ENCODE measurements at places on chromosomes 3 and 15.

DNA sequence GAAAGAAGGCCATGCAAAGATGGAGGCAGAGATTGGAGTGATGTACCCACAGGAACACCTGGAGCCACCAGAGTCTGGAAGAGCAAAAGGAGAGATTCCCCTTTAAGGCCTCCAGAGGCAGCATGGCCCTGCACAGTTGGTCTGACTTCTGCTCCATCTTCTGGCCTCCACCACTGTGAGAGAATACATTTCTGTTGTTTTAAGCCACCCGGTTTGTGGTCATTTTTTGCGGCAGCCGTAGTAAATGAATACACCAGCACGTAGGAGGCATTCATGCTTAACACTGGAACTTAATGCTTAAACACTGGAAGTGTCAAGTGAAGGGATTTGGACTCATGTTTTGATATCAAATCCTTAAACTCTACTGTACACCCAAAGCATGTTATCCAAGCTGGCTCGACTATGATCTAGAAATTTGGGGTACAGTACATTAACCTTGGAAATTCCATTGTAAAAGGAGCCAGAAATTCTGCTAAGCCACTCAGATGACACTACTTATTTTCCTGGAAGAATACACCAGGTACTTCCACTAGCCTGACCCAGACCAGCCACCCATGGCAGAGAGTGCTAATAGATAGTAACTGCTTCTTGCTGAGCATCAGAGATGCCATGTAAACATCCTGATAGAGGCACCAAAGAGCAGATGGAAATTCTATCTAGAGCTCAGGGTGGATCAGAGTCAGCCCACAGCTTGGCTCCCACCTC, 190.9 kb downstream of the ADAMTS9 start:
- DNase-seq, result no peak

DNA sequence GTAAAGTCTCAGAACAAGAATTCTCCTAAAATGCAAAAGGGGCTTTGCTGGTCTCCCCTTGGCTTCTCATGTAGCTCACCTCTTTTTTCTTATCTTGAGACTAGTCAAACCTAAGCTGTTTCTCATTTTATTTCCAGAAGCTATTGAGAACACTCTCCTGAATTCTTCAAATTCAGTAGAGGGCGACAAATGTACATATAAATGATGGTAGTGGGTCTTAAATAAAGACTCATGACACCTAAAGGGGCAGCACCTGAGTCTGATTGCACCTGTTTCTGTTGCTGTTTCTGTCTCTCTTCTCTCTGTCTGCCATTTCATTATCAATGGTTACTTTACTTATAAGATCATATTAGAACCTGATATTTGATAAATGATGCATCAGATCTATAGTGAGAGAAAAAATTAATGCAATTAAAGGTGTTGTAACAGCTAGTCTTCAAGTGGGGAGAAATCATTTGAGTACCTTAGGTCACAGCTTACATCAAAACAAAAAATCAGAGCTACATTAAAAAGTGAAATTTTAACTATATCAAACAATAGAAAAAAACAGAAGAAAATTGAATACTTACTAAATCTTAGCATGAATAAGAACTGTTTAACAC, 7.0 kb downstream of the ADIPOQ start:
- DNase-seq, result no peak

- peak; percentile 5 for DNase-seq
These were observed 136.0 kb upstream of the CCDC54 start for GRCh38 chr3:107241217-107241616.

GRCh38 chr3:40404591-40405198, 17.7 kb downstream of the ENTPD3 start:
- DNase-seq, result no peak

DNA sequence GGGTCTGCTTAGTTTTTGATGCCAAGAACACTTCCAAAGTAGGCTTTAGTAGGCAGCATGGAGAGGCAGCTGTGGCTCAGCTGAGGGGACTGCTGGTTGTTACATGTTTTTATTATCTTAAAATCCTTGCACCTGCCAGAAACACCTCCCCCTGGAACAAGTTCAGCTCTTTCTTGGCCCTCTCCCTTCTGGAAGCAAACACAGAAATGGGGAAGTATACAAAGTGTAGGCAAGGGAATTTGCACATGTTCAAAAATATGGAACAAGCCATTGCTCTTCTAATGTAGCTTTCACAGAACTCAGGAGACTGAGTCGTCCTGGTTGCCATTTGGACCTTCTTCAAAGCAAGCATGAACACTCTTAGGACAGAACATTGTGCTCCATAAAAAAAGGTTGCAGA, 169.1 kb upstream of the SEMA6D start:
- no peak for DNase-seq

DNA sequence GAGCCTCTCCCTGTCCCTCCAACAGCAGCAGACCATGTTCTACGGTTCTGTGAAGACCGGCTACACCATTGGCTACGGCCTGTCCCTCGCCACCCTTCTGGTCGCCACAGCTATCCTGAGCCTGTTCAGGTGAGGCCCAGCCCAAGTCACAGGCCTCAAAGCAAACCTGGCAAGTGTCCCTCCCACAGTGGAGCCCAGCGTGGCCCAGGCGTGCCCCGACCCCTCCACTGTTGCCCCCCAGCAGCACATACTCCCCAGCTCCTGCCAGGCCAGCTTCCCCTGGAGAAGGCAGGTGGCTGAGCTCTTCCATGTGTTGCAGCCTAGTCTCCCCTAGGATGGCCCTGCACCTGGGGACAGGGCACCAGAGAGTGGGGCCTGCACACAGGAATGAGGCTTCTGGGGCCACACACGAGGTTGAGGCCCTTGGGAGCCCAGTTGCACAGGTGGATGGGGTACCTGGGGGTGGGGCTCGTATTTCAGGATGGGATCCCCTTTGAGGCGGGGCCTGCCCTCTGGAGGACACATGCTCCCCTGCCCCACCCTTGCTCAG, 25.0 kb downstream of the VIPR1 start:
- no peak for DNase-seq

- DNase-seq, result no peak
These were observed 11.4 kb downstream of the TM4SF1 start for GRCh38 chr3:149366031-149366430.

DNA sequence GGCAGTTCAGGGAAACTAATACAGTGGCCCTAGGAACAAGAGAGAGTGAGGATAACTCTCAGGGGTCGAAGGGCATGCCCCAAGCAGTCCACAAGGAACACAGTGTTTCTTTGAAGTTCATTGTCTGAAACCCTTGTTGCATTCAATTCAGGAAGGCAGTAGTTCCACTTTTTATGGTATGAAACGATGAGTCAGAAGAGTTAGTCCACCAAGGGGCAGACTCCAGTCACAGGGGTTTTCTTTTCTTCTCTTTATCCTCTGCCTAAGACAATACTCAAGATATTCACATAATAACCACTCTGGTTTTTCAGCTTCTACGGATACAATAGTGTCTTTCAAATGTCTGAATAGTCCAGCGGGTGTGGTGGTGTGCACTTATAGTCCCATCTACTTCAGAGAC, 23.7 kb upstream of the TICRR start:
- no peak for DNase-seq

- peak; percentile 66 for DNase-seq
These were observed 5.8 kb upstream of the TATDN2 start for GRCh38 chr3:10242182-10243065.

- no peak for DNase-seq
These were observed 104.8 kb downstream of the PPP2R3A start for GRCh38 chr3:136070334-136070733.

- no peak for DNase-seq
These were observed 193.9 kb downstream of the TLE3 start for GRCh38 chr15:69903470-69904469.

GRCh38 chr3:48990636-48991469, 812 bp downstream of the P4HTM start:
- no peak for DNase-seq

DNA sequence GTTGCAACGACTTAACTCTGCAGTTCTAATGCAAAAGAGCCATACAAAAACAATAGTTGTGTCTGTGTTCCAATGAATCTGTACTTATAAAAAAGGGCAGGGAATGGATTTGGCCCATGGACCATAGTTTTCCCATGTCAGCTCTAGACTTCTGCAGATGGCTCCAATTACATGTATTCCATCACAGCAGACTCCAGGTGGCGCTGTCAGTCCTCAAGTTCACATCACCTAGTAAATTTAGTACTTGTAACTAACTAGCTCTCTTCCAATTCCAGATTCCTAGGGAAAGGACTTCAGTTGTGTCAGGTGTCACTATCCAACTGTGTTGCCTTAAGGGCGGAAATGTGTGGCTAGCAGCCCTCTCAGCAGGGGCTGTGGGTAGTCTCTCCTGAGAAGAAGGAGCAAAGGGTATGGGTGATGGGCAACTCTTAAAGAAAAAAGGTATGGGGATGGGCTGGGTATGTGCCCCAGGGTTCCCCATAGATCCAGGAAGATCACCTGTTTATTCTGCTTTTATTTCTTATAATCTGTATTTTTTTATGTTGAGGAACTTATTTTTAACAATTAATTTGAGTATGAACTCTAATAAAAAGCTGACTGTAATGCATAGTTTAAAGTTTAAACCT, 36.2 kb downstream of the BBS4 start:
- DNase-seq, result peak; percentile 61

- DNase-seq, result no peak
These were observed 74.7 kb downstream of the NPTN start for GRCh38 chr15:73558529-73558928.

DNA sequence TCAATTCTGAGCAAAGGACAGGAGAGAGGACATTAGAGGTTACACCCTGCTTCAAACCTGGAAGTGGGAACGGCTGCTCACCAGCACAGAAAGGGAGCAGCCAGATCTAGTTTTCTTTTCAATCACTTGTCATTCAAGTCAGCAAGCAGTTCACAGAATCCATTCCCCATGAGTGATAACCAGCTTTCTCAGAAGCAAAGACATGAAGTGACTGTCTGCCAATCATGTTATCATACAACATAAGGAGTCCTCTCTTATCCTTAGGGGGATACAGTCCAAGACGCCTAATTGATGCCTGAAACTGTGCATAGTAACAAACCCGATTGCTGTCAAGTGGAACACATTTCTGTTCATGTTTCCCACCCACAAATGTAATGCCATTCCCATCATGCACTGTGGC, 54.7 kb downstream of the FAM98B start:
- DNase-seq, result no peak

GRCh38 chr3:157110761-157111278, 49.1 kb downstream of the CCNL1 start:
- DNase-seq, result no peak

GRCh38 chr15:37031198-37031597, 69.2 kb downstream of the MEIS2 start:
- no peak for DNase-seq
